HT-29 (cell line): ENCODE measurements at places on chromosomes 2 and 18.
A peak's percentile ranks its signal among the peaks of the same experiment; 100 is the strongest.

- DNase-seq, result no peak
Measured at GRCh38 chr2:101828673-101829334, 131.3 kb downstream of the MAP4K4 start.

DNA sequence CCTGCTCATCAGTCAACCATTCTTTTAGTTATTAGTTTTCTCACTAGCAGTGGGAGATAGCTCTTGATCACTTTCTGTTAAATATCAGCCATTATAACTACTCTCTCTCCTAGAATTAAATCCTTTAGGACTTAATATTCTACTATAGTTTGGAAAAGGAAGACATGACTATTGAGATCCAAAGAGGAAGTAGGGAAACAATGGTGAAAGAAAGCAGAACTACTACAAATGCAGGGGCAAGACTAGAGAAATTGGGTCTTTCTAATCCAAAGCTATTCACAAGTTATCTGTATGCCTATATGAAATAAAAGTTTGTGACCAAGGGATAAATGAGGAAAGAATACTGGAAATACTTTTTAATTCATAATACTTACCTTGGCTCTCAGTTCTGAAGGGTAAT, 65.1 kb downstream of the SRBD1 start:
- no peak for DNase-seq

GRCh38 chr18:3973191-3973850, 481.8 kb downstream of the DLGAP1 start:
- DNase-seq, result no peak

GRCh38 chr2:203718087-203718486, 11.6 kb downstream of the CD28 start:
- no peak for DNase-seq

DNA sequence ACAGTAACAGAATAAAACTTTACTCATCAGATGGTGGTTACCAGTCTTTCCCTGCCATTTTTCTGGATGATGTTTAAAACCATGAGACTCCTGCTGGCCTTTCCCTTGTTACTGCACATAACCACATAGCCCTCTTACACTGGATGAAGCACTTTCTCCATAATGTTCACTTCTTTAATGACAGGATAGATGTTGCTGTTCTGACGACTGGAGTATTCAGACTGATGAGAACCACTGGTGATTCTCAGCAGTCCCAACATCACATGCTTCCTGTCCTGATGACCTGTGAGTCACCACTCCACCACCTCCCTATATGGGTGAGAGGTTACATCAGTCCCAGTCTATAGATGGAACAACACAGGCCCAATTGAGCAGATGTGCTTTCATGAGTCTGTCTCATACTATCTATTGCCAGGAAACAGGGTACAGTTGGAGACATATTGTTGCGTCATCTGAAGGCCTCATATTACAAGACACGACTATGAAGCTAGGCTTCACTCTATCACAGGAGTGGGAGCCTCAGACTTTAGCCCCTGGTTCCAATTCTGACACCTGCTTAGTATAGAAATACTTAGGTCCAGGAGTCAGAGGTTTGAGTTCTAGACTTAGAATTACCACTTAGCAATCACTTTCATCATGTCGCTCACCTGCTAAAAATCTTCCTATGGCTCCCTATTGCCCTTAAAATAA, 145.7 kb upstream of the KLF7 start:
- peak; percentile 22 for DNase-seq

DNA sequence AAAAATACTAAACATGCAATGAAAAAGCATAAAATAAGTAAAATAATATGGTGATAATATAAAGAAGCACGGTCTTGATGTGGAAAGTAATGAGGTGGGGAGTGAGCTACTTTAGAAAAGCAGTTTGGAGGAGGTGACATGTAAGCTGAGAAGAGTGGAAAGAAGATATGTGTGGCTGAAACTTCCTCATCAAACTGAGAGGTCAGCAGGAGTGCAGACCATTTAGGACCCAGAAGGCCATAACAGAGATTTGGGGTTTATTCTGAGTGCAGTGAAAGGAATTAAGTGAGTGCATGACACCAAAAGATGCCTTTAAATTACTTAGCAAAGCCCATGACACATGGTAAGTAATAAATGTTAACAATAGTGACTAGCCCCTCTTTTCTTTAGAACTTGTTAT, 24.4 kb upstream of the TMEM182 start:
- no peak for DNase-seq

DNA sequence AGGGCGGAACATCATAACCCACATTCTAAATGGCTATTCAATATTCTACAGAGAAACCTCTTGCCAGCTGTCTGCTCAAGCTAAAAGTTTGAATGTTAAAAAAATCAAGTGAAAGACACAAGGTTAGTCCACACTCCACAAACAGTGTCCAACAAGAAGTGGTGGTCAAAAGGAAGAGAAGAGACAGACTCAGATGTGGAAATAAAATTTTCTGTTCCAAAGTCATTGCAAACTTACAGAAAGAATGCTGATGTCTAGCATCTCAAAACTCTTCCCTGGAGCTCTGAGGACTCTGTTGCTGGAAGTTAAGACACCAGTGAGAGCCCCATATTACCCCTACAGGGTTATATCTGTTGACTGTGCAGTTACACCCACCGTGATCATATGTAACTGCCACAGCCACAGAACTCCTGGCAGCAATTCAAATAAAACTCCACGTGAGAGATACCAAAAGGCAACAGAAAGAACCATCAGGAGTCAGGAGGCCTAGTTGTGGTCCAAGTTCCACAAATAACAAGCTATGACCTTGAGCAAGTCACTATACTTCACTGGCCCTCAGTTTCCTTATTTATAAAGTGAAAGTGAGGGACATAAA, 60.9 kb downstream of the AAK1 start:
- no peak for DNase-seq

GRCh38 chr18:5891184-5891853, 4.0 kb downstream of the TMEM200C start:
- DNase-seq, result no peak

DNA sequence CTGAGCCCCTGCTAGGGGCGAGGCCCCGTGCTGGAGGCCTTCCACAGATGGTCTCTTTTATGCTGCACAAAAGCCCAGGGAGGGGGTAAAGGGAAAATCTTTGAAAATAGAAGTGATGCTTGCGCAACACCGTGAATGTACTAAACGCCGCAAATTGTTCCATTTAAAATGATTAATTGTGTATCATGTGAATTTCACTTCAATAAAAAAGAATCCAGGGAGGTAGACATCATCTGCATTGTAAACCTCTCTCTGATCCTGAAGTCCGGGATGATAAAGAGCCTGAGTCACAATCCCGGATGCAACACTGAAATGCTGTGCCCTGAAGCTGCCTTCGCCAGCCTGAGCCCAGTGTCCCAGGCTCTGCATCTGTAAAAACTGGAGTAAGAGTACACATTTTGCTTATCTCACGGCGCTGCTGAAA, 107.7 kb upstream of the PPP1CB start:
- DNase-seq, result peak; percentile 68

GRCh38 chr2:77566582-77566981, 44.4 kb upstream of the LRRTM4 start:
- peak; percentile 49 for DNase-seq

GRCh38 chr2:6231166-6231565, 539.0 kb downstream of the SOX11 start:
- no peak for DNase-seq
